RWPE2 (cell line): ENCODE measurements at places on chromosomes 2 and 18.

DNA sequence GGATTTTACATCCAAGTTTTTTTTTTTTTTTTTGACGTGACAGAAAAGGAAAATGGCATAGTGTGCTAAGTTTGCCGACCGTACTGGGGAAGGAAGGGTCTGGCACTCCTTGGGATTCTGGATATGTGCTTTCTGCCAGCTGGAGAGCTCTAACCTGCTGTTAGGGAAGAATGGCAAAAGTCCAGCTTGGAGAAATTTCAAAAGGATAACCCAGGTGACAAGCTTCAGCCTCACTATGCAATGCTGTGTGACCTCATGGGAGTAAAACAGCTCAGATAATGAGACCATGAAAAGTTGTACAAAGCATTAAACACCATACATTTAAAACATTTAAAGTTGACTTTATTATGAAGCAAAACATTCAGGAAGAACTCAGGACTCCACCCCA lies 10.3 kb upstream of the GPR45 start:
- DNase-seq, result no peak

- DNase-seq, result no peak
Observed at GRCh38 chr2:40287195-40287594, 164.7 kb downstream of the SLC8A1 start.

DNA sequence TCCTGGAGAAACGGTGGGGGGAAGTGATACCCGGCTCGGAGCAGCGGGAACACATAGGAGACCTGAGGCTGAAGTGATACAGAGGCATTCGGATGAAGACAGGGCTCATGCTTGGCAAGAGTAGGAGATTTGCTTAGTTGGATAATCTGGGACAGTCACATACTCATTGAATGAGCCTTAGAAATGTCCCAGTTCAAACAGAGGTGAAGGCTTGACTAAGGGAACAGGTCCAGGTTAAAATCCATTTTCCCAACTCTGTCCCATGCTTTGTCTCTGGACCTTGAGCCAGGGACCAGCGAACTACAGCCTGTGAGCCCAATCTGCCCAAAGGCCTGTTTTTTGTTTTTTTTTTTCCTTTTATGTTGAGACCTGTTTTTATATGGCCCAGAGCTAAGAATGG lies 1.3 kb downstream of the UGT1A6 start:
- no peak for DNase-seq

DNA sequence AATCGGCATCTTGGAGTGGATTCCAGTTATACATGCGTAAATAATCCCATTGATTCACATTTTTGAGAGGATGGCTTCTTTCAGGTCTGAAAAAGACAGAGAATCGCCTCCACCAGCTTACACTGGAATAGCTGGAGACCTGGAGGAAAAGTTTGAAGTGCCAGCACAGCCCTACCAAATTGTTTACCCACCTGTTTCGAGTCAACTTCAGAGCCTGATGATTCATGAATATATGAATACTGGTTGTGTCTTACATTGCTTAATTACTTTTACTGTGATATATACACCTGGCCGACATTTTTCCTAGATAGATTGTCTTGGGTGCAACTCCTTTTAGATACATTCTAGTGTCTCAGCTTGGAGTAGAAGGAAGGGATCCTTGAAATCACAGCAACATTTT lies 335 bp upstream of the NCKAP5 start:
- DNase-seq, result no peak

- DNase-seq, result no peak
Observed at GRCh38 chr2:51297488-51297887, 265.6 kb upstream of the NRXN1 start.

- DNase-seq, result no peak
Observed at GRCh38 chr18:36337679-36338402, 40.3 kb downstream of the FHOD3 start.

- DNase-seq, result no peak
Observed at GRCh38 chr2:2547451-2547850, 216.4 kb upstream of the MYT1L start.

- no peak for DNase-seq
Observed at GRCh38 chr2:222771832-222772231, 89.0 kb upstream of the ACSL3 start.

- no peak for DNase-seq
Observed at GRCh38 chr18:45627204-45627526, 11.9 kb downstream of the SLC14A2 start.

- DNase-seq, result no peak
Observed at GRCh38 chr2:158912112-158912511, 56.3 kb upstream of the TANC1 start.

- DNase-seq, result no peak
Observed at GRCh38 chr2:24241528-24241927, 66.7 kb downstream of the FAM228A start.

- no peak for DNase-seq
Observed at GRCh38 chr2:215391531-215391930, 44.3 kb downstream of the FN1 start.

- no peak for DNase-seq
Observed at GRCh38 chr2:183195998-183196409, 71.8 kb downstream of the NUP35 start.

DNA sequence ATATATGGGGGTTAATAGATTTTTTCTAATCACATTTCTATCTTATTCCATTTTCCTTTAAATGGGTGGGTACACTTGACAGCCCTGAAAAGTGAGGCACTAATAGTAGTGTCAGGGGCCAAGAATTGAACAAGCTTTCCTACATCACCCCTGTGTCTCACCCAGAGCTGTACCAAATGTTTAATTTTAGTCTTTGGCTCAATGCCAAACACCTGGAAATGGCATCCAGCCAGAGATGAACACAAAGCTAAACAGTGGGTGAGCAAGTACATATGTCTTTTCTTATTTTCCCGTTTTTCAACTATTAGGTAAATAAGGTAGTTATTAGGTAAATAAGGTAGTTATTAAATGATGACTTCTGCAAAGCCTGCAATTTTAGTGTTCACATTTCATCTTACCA lies 276.3 kb upstream of the ERBB4 start:
- DNase-seq, result no peak
